ENCODE measurements at places on chromosomes 4 and X. TPM values are rescaled to one million over a fixed set of nuclear protein-coding genes. Genes with fewer than 3 reads are reported as not detected.

The TCEAL7 gene
- not detected for total RNA-seq

The MAGEB2 gene
- not detected for total RNA-seq

The SMIM10L2A gene
- 0.41 TPM for total RNA-seq

DNA sequence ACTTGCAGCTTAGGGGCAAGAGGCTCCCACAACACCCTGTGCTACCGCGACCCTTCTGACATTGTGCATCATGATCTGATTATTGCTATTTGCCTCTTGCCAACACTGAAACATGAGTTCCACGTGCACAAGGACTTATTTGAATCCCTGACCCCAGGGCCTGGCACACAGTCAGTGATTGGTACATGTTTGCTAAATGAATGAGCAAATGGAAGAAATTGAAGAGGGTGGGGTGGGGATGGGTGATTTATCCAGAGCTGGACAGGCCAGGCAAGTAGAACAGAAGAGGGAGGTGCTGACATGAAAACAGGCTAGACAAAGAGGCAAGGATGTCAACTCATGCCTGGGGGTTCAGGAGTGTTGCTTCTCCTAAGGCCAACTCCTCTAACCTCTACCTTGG lies 24.9 kb upstream of the RPL39 start:
- no peak for DNase-seq
- H3K36me3 ChIP-seq = peaks cover 1% of the 10 kb centered on the region
- no peak overlapping the region for H3K27ac ChIP-seq
- no peak overlapping the region for H3K4me3 ChIP-seq
- no peaks in the 10 kb centered on the region for H3K4me1 ChIP-seq
- no peaks in the 10 kb centered on the region for H3K27me3 ChIP-seq

The ADH1C gene
- not detected for total RNA-seq

The SLC10A4 gene
- not detected for total RNA-seq

The NHS gene
- total RNA-seq = 7.8 TPM

The MAP7D2 gene
- 0.69 TPM for total RNA-seq

Data from activated naive CD4-positive, alpha-beta T cell treated with anti-CD3 and anti-CD28 coated beads for 36 hours (primary cell).